ENCODE measurements at places on chromosomes 1 and 21.

GRCh38 chr1:180501865-180502360, 464 bp downstream of the ACBD6 start:
- no peak for DNase-seq

- DNase-seq = no peak
Observed at GRCh38 chr1:151147132-151147503, 687 bp upstream of the SEMA6C start.

DNA sequence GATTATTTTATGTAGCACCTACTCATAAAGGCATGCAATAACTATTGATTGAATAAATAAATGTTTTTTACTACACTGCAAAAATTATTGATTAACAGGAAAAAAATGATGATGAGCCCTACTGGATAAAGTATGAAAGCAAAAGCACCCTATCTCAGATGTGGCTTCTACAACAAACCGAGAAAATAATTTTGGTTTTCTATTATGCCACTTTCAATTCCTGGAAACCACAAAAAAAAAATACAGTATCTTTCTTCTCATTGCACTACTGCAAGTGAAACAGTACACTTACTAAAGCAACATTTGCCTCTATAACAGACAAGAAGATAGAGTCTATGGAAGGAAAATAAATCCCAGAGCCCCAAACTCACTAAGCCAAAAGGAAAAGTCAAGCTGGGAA, 1882.4 kb downstream of the NCAM2 start:
- no peak for DNase-seq

- DNase-seq = no peak
Observed at GRCh38 chr1:234980291-234980644, 148.4 kb downstream of the TOMM20 start.

GRCh38 chr1:41907446-41907845, 11.3 kb downstream of the HIVEP3 start:
- DNase-seq = no peak

DNA sequence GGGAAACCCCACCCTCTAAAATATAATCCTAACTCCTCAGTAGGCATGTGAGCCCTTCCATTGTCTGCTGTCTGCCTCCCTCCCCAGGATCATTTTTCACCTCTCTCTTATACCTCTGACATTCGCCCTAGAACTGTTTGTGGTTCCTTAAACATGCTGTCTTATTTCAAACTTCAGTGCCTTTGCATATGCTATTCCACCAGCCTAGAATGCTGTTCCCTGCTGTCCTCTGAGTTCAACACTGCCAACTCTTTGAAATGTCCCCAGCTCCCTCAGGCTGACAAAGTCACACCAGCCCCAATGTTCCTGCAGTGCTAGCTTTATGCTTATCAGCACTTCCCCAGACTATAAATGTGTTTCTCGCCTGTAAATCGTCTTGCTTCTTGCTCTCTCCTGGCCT, 119.5 kb downstream of the HIVEP3 start:
- DNase-seq = no peak

- DNase-seq = no peak
Observed at GRCh38 chr1:2985067-2985561, 36.2 kb upstream of the ACTRT2 start.

DNA sequence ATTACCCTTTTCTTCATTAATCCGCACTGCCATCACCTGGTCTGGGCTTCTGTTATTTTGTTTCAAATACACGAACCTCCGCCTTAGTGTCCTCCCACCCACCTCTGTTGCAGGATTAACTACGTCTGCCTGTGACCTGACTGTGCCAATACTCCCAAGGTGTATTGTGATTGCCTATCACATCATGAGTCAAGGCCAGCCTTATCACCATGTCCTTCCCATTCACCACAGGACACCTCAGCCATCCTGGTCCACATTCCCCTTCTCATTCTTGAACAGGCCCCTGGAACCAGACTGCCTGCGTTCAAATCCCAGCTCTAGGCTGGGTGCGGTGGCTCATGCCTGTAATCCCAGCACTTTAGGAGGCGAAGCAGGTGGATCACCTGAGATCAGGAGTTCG, 14.4 kb downstream of the F11R start:
- no peak for DNase-seq

DNA sequence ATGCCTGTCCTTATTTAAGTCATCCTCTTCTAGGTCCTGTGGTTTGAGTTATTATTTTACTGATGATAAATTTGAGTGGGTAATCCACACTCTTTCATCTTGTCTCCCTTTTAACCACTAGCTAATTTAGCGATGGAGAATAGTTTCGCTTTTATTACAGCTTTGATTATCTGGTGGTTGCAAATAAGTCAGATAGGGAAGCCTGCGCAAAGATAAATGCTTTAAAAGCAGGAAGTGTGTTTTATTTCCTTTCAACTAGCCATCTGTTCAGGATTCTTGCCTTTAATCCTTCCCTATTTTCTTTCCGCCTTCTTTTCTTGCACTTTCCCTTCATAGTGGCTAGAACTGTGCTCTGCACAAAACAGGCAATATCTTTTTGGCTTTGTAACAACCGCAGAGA, 129.0 kb downstream of the TGFB2 start:
- DNase-seq = no peak
